ENCODE measurements at places on chromosomes 6 and 20.

DNA sequence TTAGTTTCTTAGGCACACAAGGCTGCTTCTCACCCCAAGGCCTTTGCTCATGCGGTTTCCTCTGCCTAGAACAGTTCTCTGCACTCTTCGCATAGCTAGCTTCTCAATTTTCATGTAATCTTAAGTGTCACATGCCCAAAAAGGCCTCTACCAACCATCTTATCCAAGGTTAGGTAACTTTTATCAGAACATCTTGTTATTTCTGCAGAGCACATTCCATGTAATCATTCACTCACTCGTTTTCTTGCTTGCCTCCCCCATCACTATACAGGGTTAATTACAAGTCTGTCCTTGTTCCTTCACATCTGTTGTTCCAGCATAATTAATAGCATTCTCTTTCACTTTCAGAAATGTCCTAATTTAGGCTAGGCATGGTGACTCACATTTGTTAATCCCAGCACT, 53.8 kb downstream of the NCOA6 start:
- DNase-seq = peak; percentile 59

GRCh38 chr6:39113788-39114187, 1.2 kb downstream of the SAYSD1 start:
- DNase-seq = no peak

- no peak for DNase-seq
Measured at GRCh38 chr20:58459058-58459750, 56.0 kb downstream of the APCDD1L start.

DNA sequence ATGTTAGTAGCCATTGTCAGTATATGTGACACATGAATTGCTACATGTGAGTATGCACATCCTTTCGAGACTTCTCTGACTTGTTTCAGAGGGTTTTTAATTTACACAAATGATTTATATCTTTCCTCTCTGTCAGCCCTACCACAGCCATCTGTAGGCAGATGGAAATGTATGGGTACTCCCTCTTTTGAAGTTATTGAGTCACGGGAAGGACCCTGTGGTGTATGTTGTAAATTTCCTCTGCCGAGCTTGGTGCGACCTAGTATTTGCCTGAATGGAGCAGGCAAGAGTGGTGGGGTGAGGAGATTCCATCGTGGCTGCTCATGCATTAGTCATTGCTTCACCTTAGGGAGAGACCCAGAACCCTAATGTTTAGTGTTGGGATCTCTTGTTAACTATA, 171.9 kb downstream of the JARID2 start:
- no peak for DNase-seq

- peak; percentile 85 for DNase-seq
Measured at GRCh38 chr6:45737331-45738056, 278.2 kb downstream of the CLIC5 start.

DNA sequence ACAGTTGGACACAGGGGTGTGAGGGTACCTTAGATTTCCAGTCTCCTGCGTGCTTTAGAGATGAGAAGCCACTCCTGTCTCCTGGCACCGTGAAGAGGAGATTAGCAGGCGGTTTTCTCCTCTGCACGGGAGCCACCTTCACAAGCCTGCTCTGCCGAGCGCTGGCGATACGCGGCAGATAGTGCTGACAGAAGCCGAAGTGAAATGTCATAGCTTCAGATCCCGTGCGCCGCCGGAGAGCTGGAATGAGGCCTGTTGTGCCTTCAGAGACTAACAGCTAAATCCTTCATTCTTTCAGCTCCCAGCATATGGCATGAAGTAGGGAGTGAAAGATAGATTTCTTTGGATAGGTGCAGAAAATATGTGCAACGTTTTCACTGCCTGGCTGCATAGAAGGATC, 371.0 kb downstream of the TAF4 start:
- no peak for DNase-seq

- DNase-seq = no peak
Measured at GRCh38 chr6:157023958-157024357, 246.8 kb downstream of the ARID1B start.

DNA sequence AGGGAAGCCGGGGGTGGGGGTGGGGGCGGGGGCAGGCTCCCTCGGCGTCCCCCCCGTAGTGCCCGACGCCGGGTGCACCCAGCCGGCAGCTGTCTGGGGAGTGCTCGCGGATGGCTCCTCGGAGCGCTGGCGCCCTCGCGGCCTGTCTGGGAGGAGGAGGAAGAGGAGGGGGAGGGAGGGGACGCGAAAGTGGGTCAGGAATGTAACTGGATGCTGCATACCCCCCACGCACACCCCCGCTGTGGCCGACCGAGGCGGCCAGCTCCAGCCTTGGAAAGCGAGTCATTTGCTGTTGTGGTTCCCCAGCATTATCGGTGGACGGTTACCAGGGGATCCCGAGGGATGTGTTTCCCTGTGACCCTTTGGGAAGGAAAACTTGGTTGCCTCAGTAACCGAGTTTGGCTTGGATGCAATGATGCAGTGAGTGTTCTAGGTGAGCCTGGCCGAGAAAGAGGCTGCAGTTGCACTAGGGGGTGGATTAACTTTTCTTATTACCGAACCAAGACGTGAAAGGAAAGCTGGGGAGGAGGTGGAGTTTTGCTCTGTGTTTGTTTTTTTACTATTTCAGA, 55.2 kb upstream of the RREB1 start:
- DNase-seq = no peak

DNA sequence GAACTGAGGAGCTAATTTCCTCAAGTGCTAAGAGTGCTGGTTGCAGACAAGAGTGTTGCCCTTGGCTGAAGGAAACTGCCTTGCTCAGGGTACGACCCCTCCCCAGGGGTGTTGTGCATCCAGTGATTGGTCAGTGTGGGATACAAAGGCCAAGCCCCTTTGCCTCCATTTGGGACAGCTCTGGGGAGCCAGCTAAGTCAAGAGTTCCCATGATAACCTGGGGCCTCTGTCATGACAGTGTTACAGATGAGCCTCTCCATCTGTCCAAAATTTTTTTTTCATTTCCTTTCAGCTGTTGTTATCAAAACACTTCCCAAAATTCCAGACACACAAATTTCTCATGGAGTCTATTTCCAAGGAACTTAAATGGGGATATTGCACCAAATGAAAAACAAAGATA, 93.3 kb downstream of the HS3ST5 start:
- DNase-seq = no peak

- no peak for DNase-seq
Measured at GRCh38 chr20:4104842-4105241, 89.5 kb upstream of the RNF24 start.

DNA sequence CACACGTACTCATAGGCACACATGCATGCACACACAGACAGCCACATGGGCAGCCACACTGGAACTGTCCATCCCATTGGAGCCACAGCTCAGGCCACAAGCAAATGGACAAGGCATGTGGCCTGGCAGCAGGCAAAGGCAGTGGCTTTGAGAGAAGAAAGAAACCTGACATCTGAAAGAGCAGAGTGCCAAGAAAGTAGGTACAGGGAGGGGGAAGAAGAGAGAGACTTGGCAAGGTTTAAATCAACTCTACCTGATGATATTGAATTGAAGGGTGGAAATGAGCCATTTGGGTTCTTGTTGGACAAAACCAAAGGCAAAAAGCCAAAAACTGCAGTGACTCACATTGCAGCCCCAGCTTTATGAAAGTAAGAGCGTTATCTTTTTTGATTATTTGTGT, 142.7 kb downstream of the PCSK2 start:
- no peak for DNase-seq

GRCh38 chr6:158763434-158764182, 55.6 kb downstream of the EZR start:
- DNase-seq = no peak

DNA sequence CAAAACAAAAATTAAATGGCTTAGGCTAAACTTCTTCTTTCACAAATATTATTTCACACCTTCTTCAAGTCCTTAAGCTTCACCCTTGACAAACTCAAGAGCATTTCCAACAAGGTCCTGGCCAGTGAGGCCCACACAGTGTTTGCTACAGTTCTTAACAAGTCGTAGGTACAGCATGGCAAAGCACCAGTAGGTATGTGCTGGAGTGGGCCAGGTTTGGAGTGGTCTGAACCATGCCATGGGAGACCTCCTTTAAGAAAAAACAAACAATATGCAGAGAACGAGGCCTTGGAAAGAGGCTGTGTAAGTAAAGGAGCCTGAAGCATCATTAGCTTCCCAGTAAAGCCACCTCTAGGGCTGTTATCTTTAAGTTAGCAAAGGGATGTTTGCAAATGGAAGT, 154.3 kb upstream of the SNX9 start:
- no peak for DNase-seq

DNA sequence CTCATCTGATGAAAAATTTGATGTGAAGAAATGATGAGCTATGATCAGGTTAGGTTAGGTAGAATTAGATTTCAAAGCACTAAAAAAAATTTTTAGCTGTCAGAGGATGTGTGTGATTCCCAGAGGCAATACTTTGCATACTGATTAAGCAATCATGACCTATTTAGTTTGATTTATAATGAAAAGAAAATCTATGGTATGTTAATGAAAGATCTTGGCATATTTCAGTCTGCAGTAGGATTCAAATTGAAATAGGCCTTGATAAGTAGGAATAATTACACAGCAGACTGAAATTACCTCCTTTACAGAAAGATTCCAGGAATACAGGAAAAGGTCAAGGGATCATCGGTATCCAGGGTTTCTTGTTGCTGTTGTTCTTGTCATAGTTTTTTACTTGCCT, 69.3 kb downstream of the HDDC2 start:
- no peak for DNase-seq

GRCh38 chr6:45416700-45417099, 39.0 kb upstream of the SUPT3H start:
- no peak for DNase-seq

GRCh38 chr6:54805077-54805476, 41.5 kb upstream of the FAM83B start:
- no peak for DNase-seq

DNA sequence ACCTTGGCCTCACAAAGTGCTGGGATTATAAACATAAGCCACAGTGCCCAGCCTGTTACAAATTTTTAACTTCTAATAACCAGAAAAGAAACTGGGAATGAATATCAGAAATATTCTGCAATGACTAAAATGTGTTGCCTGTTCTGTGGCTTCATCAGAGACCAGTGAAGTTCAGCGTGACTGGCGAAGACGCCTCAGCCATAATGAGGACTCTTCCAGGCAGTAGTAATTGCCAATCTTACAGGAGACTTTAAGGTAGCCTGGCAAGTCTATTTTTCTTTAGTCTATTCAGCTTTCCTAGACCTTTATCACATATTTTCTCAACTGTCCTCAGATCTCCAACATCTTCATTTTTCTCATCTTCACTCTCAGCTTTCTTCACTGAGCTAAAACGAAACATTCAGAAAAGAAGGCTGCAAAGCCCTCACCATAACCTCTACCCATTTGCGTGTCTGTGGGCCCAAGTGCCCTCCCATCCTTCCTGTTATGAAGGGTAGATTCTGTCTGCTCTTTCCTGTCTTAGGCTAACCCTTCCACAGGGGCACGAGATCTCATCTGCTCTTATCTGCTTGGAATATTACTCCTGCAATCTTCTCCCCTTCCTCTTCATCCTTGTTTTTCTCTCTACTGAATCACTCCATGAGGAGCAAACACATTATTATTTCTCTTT, 42.0 kb upstream of the OLIG3 start:
- no peak for DNase-seq

DNA sequence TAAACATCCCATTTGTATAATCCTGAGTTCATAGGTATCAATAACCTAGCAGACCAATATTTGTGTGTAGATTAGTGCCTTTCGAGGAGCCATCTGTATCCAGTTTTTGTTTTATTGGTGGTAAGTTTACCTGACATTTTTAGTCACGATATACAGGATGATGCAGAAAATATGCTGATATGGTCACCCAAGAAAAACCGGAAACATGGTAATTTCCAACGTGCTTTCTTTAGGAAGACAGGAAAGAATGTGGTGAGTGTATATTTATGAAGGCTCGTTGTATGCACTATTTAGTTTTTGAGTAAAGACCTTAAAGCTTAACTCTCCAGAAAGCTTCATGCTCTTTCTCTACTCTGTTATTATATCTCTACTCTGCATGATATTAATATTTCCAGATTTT, 180.2 kb upstream of the PHACTR1 start:
- DNase-seq = no peak

DNA sequence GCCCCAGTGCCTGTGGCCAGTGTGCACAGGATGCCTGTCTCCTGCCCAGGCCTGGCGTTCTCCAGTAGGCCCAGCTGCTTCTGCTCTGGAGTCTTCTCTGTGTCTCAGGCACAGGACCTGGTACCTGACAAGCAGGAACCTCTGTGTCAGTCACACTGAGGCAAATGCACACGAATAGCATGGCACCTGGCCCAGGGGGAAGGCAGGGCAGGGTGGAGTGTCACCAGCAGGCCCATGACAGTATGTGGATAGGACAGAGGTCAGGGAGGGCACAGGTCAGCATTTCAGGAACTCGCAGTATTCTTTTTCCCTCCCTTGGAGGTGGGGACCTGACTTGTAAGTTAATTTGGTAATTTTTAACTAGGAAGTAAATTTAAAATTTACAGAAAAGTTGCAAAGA, 5.6 kb downstream of the PSMG4 start:
- no peak for DNase-seq

Measured in MM.1S (cell line).